AG20443 (cell line): ENCODE measurements at places on chromosomes 16 and 17.
A peak's percentile ranks its signal among the peaks of the same experiment; 100 is the strongest.

- DNase-seq, result no peak
These were observed 339.5 kb downstream of the HS3ST4 start for GRCh38 chr16:26031286-26031685.

GRCh38 chr16:71406724-71407123 is 35.1 kb downstream of the TLE7 start:
- DNase-seq, result no peak

GRCh38 chr17:6831661-6832263 is at the start of gene TEKT1:
TSS of gene TEKT1 (minus strand) at chr17:6831729. CDS start at chr17:6830376, 1,353 bp downstream.
- peak; percentile 86 for DNase-seq

- no peak for DNase-seq
These were observed 238.4 kb downstream of the CEP112 start for GRCh38 chr17:65953316-65954147.

GRCh38 chr16:4574919-4575705 is 19.0 kb downstream of the C16orf96 start:
- DNase-seq, result peak; percentile 5

GRCh38 chr17:80531400-80531799 is 13.2 kb upstream of the RPTOR start:
- DNase-seq, result no peak

- no peak for DNase-seq
These were observed 17.8 kb upstream of the TNS4 start for GRCh38 chr17:40519089-40519775.

DNA sequence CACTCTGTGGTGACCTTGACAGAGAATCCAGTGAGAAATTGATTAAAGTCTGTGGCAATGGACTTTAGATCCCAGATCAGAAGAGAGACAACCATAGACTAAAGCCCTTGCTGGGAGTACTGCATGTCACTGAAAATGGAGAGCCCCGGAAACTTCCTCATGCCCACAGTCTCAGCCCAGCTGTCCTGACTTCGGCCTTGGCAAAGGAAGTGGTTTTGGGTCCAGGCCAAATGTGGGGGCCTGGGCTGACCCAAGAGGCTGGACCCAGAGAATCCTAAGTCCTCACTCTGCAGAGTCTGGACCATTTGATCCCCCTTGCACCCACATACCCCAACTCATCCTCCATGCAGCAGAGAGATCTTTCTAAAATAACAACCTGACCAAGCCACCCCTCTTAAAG is 4.7 kb upstream of the BEAN1 start:
- no peak for DNase-seq

DNA sequence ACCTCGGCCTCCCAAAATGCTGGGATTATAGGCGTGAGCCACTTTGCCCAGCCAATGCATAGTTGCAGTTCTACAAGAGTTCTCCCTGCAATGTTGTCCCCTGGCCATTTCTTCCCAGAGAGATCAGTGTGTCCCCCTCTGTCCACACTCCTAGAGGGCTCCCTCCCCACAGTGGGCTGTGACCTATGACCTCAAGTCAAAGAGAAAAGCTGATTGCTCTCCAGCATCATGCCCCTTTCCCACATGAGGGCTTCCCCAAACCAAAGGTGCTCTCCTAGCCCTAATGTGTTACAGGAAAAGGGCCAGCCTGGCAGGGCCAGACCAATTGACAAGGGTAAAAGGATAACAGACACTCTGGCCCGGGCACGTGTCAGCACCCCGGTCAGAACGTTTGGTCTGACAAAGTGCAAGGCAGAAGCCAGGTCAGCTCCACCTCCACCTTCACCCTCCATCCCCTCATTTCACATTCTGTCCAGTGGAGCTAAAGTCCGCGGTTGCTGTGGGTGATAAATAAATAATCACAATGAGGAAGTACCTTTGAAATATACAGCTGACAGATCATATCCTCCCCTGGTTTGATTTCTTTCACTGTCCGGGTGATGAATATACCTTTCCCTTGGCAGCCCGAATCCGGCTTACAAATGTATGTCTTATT is 17.8 kb downstream of the TTLL6 start:
- DNase-seq, result no peak

DNA sequence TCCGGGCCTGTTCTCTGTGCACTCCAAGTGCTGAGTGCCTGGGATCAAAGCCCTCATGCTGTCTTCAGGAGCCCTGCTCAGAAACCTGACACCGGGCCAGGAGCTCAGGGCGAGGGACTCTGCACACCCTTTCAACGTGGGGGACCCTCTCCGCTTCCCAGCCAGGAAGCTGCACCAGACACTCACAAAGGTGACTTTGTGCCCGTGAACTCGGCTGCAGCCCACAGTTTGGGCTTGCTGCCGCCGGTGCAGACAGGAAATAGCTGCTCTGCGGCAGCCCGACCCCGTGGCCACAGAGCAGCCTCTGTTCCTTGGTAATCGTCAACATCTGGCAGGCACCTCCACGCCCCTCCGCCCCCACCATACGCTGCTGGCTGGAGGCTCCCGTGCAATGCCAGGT is 93.4 kb upstream of the METRNL start:
- peak; percentile 53 for DNase-seq
